ENCODE measurements at places on chromosomes 5 and 9.

- DNase-seq: peak; percentile 29
Measured at GRCh38 chr5:147177125-147177840, 57.5 kb upstream of the STK32A start.

- DNase-seq: no peak
Measured at GRCh38 chr5:84623019-84623418, 238.3 kb upstream of the EDIL3 start.

- DNase-seq: no peak
Measured at GRCh38 chr9:126980231-126980630, 65.6 kb downstream of the RALGPS1 start.

GRCh38 chr5:159961176-159962160, 45.2 kb downstream of the ADRA1B start:
- DNase-seq: no peak

- no peak for DNase-seq
Measured at GRCh38 chr9:84238652-84239051, 101.9 kb downstream of the SLC28A3 start.

DNA sequence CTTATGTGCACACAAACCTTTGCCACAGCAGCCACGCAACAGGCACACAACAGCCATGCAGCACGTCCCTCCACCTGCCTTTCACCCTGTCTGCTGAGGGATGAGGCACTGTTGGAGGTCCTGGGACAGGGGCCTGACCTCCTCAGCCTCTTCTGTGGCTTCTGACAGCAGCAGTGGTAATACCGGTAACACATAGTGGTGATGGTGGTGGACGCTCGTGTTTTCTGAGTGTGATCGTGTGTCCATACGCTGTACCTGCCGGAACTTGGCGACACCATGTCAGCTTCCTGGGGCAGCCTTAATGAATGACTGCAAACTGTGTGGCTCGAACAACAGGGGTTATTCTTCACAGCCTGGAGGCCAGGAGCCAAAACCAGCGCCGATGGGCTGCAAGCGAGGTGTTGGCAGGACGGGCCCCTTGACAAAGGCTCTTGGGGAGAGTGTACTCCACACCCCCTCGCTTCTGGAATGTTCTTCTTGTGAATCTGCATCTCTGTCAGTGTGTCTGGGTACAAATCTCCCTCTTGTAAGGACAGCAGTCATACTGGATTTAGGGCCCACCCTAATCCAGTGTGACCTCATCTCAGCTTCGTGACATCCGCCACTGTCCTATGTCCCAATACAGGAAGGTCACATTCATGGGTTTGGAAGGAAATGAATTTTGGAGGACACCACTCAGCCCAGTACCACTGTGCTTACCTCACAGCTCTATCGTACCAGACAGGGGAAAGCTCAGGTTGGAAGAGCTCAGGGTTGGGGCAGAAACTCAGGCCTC, 55.3 kb upstream of the EXOC3 start:
- no peak for DNase-seq

DNA sequence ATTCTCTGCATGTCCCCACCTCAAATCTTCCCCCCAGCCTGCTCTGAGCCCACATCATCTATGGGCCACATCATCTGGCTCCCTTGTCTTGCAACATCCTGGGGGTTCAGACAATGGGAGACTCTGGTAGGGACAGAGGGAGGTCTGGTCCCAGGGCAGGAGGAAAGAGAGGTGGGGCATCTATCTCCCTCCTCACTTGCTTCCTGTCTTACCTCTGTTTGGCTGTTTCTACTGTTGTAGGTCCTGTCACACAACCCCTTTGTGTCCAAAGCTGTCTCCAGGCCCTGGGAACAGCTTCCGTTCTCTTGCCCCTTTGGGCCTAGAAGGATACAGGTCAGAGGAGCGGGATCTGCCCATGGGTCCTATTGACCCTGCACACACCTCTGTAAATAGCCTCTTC, 227.2 kb downstream of the NSG2 start:
- DNase-seq: no peak

GRCh38 chr5:34026089-34026761, 16.8 kb downstream of the C1QTNF3 start:
- DNase-seq: no peak

- DNase-seq: no peak
Measured at GRCh38 chr5:100827481-100827889, 75.6 kb downstream of the ST8SIA4 start.

DNA sequence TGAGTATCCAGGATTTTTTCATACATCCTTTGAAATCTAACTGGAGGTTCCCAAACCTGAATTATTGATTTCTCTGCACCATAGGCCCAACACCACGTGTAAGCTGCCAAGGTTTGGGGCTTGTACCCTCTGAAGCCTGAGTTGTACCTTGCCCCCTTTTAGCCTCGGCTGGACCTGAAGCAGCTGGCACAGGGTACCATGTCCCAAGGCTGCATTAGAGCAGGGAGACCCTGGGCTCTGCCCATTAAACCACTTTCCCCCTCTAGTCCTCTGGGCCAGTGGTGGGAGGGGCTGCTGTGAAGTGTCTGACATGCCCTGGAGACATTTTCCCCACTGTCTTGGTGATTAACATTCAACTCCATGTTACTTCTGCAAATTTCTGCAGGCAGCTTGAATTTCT, 532.9 kb upstream of the NUDT12 start:
- DNase-seq: no peak

- no peak for DNase-seq
Measured at GRCh38 chr5:137336565-137337120, 162.5 kb downstream of the SPOCK1 start.

DNA sequence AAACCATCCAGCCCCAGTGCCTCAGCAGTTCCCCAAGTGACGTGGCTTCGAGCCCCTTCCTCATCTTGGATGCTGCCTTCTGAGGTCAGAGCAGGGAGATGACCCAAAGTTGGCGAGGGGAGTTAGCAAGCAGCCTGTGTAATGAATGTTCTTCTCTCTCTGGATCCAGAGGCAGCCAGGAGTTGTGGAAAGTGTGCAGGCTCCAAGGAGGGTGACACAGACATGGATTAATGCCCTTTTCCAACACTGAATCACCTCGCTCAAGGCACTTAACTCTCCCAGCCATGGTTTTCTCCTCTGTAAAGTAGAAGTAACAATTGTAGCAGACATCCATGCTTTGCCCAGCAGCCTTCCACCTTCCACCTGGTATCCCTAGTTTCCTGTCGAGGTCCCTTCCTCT, 64.6 kb upstream of the HAND1 start:
- DNase-seq: no peak

DNA sequence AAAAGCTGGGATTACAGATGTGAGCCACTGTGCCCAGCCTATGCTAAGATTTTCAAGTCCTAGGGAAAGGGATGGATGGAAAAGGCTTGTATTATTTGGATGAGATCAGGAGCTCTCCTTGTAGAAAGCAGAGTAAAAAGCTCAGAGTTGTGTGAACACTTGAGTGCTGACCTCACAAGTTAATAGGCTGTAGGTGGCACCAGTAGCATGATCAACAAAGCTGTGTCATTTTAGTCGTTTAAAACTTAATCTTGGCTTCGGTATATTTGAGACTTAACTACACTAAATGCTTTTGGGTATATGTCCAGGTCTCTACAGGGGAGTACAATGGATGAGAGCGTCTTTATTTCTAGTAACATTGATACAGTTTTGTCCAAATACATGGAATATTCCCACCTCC, 264.2 kb downstream of the TMEM38B start:
- no peak for DNase-seq

GRCh38 chr5:61651195-61651594, 319.1 kb downstream of the ZSWIM6 start:
- DNase-seq: no peak
